ENCODE measurements at places on chromosomes 4 and X. TPM values are rescaled to one million over a fixed set of nuclear protein-coding genes. Genes with fewer than 3 reads are reported as not detected.

NDP gene
- 1.2 TPM for total RNA-seq

TAF7L gene
- total RNA-seq = 0.23 TPM

FRG2 gene
- total RNA-seq = not detected

STARD8 gene
- total RNA-seq = 0.94 TPM

PLAC1 gene
- not detected for total RNA-seq

All from smooth muscle cell of the coronary artery (primary cell).